ENCODE measurements at places on chromosomes 1 and 21.

DNA sequence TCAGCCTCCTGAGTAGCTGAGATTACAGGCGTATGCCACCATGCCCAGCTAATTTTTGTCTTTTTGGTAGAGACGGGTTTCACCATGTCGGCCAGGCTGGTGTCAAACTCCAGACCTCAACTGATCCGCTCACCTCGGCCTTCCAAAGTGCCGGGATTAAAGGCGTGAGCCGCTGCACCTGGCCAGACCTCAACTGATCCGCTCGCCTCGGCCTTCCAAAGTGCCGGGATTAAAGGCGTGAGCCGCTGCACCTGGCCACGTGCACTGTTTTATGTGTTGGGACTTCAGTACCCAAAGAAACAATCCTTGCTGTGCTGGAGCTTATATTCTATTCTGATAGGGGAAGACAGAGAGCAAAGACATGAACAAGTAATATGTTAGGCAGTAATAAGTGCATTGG is 10.1 kb downstream of the TRAF5 start:
- no peak overlapping the region for H3K4me3 ChIP-seq
- no peaks in the 10 kb centered on the region for H3K36me3 ChIP-seq
- no peak for DNase-seq

GRCh38 chr1:192131914-192132313 is 26.3 kb upstream of the RGS18 start:
- H3K4me1 ChIP-seq, result no peaks in the 10 kb centered on the region
- H3K27ac ChIP-seq, result no peak overlapping the region
- H3K36me3 ChIP-seq, result no peaks in the 10 kb centered on the region

GRCh38 chr21:46142582-46143473 is 12.6 kb downstream of the FTCD start:
- no peak overlapping the region for H3K27ac ChIP-seq
- peaks cover 12% of the 10 kb centered on the region for H3K36me3 ChIP-seq
- H3K27me3 ChIP-seq, result no peaks in the 10 kb centered on the region
- no peaks in the 10 kb centered on the region for H3K4me1 ChIP-seq

- no peak overlapping the region for H3K27ac ChIP-seq
- DNase-seq, result no peak
- H3K4me3 ChIP-seq, result no peak overlapping the region
- no peaks in the 10 kb centered on the region for H3K27me3 ChIP-seq
Measured at GRCh38 chr1:24321126-24321525, 2.0 kb downstream of the GRHL3 start.

- peaks cover 13% of the 10 kb centered on the region for H3K4me1 ChIP-seq
- H3K4me3 ChIP-seq, result no peak overlapping the region
- H3K27me3 ChIP-seq, result no peaks in the 10 kb centered on the region
- no peak overlapping the region for H3K27ac ChIP-seq
Measured at GRCh38 chr21:34148826-34149558, 75.6 kb downstream of the MRPS6 start.

DNA sequence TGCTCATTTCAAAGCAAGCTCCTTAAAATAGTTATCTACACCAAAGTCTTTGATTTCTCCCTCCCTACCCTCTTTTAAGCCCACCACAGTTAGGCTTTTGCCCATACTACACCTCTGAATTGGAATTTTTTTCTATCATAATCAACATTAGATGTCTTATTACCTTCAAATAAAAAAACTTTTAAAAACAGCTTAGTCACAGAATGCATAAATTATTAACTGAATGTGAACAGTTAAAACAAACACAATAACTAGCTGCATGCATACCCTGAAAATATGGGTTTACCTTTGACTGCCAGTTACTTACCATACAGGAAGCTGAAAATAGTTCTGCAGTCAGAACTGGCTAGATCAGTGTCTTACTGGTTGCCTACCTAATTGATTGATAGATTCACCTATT is 210.9 kb downstream of the TGFB2 start:
- H3K4me3 ChIP-seq, result no peak overlapping the region
- H3K4me1 ChIP-seq, result no peaks in the 10 kb centered on the region
- H3K36me3 ChIP-seq, result no peaks in the 10 kb centered on the region
- H3K27me3 ChIP-seq, result no peaks in the 10 kb centered on the region

- no peak overlapping the region for H3K27ac ChIP-seq
- H3K4me1 ChIP-seq, result no peaks in the 10 kb centered on the region
- no peaks in the 10 kb centered on the region for H3K36me3 ChIP-seq
- DNase-seq, result no peak
Measured at GRCh38 chr1:199907361-199907760, 120.1 kb upstream of the NR5A2 start.

DNA sequence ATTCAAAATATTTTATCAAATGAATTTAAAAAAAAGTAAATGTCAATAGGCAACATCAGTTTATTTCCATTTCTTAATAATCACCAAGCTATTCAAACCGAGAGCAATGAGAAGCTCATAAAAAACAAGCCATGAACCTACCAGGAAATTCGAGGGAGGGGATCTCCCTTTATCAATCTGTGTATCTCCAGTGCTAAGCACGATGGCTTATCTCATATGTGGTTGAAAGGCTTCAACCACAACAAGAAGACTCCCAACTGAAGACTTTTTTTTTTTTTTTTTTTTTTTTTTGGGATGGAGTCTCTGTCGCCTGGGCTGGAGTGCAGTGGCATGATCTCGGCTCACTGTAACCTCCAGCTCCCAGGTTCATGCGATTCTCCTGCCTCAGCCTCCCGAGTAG is 833.3 kb downstream of the USP25 start:
- no peaks in the 10 kb centered on the region for H3K27me3 ChIP-seq
- no peaks in the 10 kb centered on the region for H3K36me3 ChIP-seq
- DNase-seq, result no peak
- H3K4me1 ChIP-seq, result peaks cover 2% of the 10 kb centered on the region

DNA sequence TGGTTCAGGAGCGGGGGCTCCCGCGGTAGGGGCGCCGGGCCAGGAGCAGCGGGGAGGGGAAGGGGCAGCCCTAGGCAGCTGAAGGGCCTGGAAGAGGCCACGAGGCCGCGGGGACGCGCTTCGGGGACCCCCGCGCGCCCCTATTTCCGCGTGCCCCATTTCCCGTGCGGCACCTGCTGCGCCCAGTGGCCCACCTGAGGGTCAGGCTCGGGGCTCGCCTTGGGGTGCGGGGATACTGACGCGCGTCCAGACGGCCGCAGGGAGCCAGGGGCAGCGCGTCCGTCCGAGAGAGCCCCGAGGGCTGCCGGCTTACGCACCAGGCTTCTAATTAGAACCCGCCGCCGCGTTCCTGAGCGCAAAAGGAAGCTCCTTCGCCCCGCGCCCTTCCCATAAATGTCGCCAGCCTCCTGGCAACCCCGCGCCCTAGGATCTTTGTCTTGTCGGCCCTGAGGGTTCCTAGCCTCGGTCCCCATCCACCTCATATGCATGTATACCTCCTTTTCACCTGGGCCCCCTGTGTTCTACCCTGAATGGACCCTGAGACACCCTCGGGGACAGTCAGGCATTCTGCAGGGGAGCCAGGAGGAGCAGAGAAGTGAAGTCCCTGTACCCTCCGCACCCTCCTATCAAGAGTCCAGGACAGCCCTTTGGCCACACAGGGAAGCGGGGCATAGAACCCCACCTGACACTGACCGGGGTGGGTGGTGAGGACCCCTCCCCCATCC is 1.8 kb downstream of the WNT3A start:
- H3K27ac ChIP-seq, result no peak overlapping the region
- no peak overlapping the region for H3K4me3 ChIP-seq
- no peaks in the 10 kb centered on the region for H3K36me3 ChIP-seq
- no peak for DNase-seq

- no peak for DNase-seq
- H3K27me3 ChIP-seq, result no peaks in the 10 kb centered on the region
- H3K4me1 ChIP-seq, result no peaks in the 10 kb centered on the region
- H3K4me3 ChIP-seq, result no peak overlapping the region
- no peaks in the 10 kb centered on the region for H3K36me3 ChIP-seq
Measured at GRCh38 chr1:88074661-88075060, 609.4 kb upstream of the PKN2 start.

- H3K27ac ChIP-seq, result no peak within 1 kb of the TSS
- no peak within 1 kb of the TSS for H3K4me3 ChIP-seq
- no peaks in the 10 kb centered on the region for H3K36me3 ChIP-seq
- no peaks in the 10 kb centered on the region for H3K4me1 ChIP-seq
- no peaks in the 10 kb centered on the region for H3K27me3 ChIP-seq
Measured at GRCh38 chr1:74512170-74512915, at the start of gene LRRC53. TSS of gene LRRC53 (minus strand) at chr1:74512611. CDS start at chr1:74483349, 29,262 bp downstream.

DNA sequence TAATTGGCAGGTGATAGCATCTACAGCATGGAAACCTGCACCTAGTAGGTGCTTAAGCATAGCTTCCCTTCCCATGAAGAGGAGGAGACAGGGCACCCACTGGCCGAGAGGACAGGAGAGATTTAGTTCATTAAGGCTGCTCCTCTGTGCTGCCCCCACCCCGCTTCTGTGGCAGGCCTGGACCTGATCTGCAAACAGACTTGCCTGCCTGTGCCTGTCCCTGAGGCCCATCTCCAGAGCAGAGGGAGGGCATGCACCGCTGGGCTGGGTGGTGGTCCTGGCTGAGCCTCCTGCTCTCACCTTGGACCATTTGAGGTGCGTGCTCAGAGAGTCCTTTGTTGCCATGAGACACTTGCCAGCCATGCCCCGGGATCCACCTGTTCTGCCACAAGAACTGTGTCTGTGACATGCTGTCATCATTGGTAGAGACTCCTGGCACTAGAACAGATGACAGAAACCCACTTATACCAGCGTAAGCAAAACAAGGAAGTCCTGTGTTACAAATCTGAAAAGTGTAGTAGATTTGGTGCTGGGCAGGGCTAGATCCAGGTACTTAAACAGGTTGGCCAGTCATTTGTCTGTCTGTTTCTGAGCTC is 55.6 kb downstream of the PTPRF start:
- no peak overlapping the region for H3K4me3 ChIP-seq
- H3K4me1 ChIP-seq, result no peaks in the 10 kb centered on the region
- H3K27ac ChIP-seq, result no peak overlapping the region
- no peak for DNase-seq
- H3K36me3 ChIP-seq, result peaks cover 2% of the 10 kb centered on the region

GRCh38 chr1:41238311-41238988 is 3.7 kb downstream of the SCMH1 start:
- no peaks in the 10 kb centered on the region for H3K4me1 ChIP-seq
- no peak for DNase-seq
- H3K27ac ChIP-seq, result no peak overlapping the region
- no peaks in the 10 kb centered on the region for H3K36me3 ChIP-seq
- no peak overlapping the region for H3K4me3 ChIP-seq
- no peaks in the 10 kb centered on the region for H3K27me3 ChIP-seq

- no peak overlapping the region for H3K27ac ChIP-seq
- no peaks in the 10 kb centered on the region for H3K27me3 ChIP-seq
- no peak for DNase-seq
- H3K4me1 ChIP-seq, result no peaks in the 10 kb centered on the region
Measured at GRCh38 chr21:17436626-17437111, 76.2 kb upstream of the CXADR start.

GRCh38 chr1:80064524-80064923 is 1058.0 kb upstream of the ADGRL4 start:
- no peaks in the 10 kb centered on the region for H3K27me3 ChIP-seq
- H3K4me3 ChIP-seq, result no peak overlapping the region
- DNase-seq, result no peak

DNA sequence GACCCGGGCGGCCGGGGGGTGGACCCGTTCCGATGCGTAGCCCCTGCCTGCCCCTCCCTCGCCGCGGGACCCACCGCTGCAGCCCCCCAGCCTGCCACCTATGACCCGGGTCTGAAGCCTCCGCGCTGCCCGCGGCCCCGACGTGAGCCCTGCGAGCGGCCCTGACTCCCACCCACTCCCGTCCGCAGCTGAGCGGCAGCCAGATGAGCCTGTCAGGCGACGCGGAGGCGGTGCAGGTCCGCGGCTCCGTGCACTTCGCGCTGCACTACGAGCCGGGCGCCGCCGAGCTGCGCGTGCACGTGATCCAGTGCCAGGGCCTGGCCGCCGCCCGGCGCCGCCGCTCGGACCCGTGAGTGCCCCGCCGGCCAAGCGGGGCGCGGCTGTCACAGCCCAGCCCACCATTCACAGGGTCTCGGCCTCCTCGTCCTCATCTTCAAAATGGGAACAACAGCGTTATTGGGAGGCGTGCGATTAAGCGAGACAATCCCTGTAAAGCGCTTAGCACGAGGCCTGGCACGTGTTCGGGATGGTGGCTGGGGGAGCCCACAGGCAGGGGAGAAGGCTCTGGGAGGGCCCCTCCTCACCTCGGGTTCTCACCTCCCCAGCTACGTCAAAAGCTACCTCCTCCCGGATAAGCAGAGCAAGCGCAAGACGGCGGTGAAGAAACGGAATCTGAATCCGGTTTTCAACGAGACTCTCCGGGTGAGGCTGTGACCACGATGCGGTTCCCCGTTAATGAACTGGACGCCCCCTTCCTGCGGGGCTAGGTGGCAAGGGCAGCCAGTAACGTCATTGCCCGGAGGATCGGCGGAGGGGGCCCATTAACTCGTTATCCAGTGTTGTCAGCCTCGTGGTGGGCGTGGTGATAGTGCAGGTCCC is 8.2 kb downstream of the SYTL1 start:
- no peak overlapping the region for H3K27ac ChIP-seq
- H3K36me3 ChIP-seq, result no peaks in the 10 kb centered on the region
- no peak overlapping the region for H3K4me3 ChIP-seq
- peak; percentile 90 for DNase-seq
- no peaks in the 10 kb centered on the region for H3K27me3 ChIP-seq
- H3K4me1 ChIP-seq, result peaks cover 17% of the 10 kb centered on the region

- H3K4me3 ChIP-seq, result no peak overlapping the region
- H3K27ac ChIP-seq, result no peak overlapping the region
- no peaks in the 10 kb centered on the region for H3K27me3 ChIP-seq
- no peaks in the 10 kb centered on the region for H3K36me3 ChIP-seq
- no peak for DNase-seq
Measured at GRCh38 chr1:176033881-176034280, 173.2 kb downstream of the COP1 start.

DNA sequence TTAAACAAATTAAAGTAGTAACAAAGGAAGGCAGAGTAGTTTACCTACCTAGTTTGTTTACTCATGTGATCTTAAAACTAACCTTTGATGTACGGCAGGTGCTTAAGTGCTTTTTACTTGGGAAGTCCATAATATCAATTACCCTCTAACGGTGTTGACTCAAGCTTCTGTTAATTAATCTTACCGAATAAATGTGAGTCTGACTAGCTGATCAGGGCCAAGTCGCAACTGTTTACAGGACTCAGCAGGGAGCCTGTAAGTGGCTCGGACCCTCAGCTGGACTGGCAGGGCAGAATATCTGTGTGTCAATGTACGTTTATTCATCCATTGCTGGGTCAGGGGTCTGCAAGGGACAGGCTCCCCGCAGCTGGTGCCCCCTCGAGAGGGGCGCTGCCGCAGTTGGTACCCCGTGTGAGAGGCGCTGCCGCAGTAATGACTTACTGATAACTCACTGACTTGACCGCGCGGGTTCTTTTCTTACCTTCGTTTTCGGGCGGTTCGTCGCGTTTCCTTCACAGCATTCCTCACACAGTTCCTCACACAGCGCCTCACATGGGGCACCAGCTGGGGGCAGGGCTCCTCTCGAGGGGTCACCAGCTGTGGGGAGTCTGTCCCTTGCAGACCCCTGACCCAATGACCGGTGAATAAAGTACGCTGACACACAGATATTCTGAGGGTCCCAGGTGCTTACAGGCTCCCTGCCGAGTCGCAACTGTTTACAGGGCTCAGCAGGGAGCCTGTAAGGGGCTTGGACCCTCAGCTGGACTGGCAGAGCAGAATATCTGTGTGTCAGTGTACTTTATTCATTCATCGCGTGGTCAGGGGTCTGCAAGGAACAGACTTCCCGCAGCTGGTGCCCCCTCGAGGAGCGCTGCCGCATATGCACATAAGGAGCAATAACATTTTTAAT is 3.0 kb downstream of the FMO1 start:
- H3K27ac ChIP-seq, result peak overlapping the region; percentile 65
- H3K36me3 ChIP-seq, result no peaks in the 10 kb centered on the region
- H3K4me1 ChIP-seq, result no peaks in the 10 kb centered on the region
- no peaks in the 10 kb centered on the region for H3K27me3 ChIP-seq
- H3K4me3 ChIP-seq, result peak overlapping the region; percentile 57
